ENCODE measurements at places on chromosomes 5 and 9.

DNA sequence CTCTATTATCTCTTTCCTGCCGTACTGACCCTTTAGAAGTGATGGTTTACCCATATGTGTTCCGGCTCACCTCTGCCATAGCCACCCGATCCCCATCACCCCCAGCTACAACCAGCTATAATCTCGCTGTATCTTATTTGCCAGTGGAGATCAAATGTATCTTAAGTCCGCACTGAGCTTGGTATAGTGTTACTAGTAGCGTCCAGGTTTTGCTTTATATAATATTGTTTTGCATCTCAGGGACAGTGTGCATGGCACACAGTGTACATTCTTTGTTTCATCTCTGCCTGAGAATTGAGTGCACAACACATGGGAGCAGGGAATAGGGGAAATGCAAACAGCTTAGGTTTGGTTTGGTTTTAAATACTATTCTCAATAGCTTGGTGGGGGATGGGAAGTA is 135.8 kb upstream of the SNX2 start:
- no peak for DNase-seq

DNA sequence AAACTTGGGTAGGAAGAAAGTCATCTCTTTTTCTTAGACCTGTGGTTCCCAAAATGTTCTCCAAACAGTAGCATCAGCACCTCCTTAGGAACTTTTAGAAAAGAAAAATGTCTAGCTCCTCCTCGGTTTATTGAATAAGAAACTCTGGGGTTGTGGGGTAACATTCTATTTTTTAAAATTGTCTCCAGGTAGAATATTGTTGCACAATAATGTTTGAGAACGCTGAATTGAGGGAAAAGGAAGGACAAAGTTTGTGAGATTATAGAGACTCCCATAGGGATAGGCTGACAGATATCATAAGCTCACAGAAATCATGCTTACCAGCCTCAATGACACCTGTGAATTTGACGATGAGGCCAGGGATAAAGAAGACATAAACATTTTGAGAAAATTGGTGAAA is 1199.0 kb upstream of the CDH6 start:
- DNase-seq, result no peak

DNA sequence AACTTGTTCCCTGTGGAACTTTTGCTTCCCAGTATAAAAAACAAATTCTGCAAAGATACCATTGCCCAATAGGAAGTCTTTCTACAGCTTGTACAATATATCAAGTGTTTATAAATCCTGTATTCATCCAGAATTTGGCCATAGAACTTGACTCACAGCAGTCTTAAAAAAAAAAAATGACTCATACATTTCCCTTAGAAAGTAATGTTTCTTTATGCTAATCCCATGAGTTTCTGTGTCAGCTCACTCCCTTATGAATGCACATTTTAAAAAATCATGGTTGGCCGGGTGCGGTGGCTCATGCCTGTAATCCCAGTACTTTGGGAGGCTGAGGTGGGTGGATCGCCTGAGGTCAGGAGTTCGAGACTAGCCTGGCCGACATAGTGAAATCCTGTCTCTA is 89.3 kb upstream of the DMRT1 start:
- DNase-seq, result no peak

DNA sequence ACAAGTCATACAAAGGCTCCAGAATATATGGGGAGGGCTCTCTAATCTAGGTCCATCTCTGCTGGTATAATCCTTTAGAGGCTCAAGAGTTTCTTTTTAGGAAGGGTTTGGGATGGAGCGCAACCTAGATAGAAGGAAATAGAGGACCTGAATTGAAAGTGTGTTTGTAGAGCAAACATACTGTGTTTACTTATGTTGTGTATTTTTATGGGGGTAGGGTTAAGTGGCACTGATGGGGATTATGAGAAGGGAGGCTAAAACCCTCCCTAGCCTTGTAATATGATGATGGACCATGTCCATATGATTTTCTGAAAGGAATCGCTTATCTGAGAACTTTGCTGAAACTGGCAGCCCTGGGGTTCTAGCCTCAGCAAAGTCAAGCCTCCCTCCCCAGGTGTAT is 4.4 kb upstream of the ELL2 start:
- no peak for DNase-seq

GRCh38 chr5:118791926-118792734 is 196.2 kb downstream of the DTWD2 start:
- DNase-seq, result peak; percentile 66

DNA sequence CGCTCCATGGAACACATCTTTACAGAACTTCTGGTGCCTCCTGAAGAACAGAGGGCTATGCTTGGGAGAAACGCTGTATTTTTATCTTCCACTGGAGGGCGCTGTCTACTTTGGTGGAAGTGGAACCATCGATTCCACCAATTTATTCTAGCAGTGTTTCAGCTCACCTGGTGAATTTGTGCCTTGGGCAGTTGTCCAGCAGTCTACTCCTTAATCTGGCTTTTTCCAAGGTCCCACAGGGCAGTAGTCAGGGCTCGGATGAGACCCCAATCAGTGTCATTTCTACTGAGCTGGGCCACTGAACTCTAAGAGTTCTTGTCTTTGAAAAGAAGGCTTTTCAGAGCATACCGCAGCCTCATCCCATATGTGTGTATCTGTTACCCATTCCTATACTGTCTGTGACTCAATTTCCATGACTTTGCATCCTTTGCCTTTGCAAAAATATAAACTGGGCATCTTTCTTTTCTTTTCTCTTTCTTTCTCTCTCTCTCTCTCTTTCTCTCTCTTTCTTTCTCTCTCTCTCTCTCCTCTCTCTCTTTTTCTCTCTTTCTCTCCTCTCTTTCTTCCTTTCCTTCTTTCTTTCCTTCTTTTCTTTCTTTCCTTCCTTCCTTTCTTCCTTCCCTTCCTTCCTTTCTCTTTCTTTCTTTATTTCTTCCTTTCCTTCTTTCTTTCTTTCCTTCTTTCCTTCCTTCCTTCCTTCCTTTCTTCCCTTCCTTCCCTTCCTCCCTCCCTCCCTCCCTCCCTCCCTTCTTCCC is 138.4 kb upstream of the ZNF618 start:
- peak; percentile 59 for DNase-seq

DNA sequence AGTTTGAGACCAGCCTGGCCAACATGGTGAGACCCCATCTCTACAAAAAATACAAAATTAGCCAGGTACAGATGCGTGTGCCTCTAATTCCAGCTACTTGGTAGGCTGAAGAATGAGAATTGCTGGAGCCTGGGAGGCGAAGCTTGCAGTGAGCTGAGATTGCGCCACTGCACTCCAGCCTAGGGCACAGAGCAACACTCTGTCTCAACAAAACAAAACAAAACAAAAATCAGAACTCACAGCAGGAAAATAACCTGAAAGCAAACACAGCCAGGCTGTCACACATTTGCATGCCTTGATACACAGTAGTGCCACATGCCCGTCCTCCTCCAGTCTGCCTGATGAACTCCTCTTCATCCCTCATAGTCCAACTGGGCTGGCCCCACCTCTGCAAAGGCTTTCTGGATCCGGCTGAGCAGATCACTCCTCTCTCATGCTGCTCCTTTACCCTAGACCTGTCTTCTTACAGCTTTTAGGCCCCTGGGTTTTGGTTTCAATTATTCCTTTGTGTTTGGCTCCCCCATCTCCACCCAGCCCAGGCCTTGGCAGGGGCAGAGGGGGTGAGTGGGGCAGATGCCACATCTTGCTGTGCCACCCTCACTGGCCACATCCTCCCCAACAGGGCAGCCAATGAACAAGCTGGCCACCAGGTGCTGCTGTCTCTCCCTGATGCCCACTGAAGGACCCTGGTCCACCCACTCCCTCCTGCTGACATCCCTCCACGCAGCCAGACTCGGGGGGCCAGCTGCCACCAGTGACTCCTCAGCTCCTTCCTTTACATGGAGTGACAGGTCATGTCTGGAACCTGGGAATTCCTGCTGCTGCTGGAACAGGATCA is 62.0 kb upstream of the GGTA1 start:
- no peak for DNase-seq

- no peak for DNase-seq
These were observed 447.8 kb upstream of the CD180 start for GRCh38 chr5:67644221-67644920.

DNA sequence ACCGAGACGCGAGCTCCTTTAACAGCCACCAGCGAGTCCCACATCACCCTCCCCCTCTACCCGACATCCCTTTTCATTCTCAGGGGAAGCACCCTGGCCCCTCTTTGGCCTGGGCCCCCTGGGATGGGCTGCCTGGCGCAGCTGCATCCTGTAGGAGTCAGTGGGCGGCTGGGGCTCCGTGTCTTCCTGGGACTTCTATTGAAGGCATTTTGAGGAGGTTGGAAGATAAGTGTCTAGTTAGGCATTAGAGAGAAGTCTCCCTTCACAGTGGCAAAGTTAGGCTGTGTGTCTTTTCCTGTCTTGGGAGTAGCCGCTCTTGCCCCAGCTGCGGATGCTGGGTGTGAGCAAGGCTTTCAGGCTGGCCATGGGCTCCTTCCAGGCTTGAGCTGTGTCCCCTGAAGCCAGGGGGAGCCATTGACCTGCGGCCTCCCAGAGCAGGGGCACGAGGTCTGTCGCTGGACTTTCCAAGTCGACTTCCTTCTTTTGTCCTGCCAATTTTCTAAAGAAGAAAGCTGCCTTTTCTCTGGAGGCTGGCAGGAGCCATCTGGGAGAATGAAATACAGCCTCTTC is 18.6 kb upstream of the NKD2 start:
- no peak for DNase-seq

Measured in ACHN (cell line).